ENCODE measurements at places on chromosomes 11 and 22. TPM values are rescaled to one million over a fixed set of nuclear protein-coding genes. Genes with fewer than 3 reads are reported as not detected.

GRCh38 chr11:78790784-78791183 lies 216.1 kb upstream of the NARS2 start:
- no peaks in the 10 kb centered on the region for H3K27me3 ChIP-seq
- no peak for DNase-seq
- H3K27ac ChIP-seq = no peak overlapping the region

DNA sequence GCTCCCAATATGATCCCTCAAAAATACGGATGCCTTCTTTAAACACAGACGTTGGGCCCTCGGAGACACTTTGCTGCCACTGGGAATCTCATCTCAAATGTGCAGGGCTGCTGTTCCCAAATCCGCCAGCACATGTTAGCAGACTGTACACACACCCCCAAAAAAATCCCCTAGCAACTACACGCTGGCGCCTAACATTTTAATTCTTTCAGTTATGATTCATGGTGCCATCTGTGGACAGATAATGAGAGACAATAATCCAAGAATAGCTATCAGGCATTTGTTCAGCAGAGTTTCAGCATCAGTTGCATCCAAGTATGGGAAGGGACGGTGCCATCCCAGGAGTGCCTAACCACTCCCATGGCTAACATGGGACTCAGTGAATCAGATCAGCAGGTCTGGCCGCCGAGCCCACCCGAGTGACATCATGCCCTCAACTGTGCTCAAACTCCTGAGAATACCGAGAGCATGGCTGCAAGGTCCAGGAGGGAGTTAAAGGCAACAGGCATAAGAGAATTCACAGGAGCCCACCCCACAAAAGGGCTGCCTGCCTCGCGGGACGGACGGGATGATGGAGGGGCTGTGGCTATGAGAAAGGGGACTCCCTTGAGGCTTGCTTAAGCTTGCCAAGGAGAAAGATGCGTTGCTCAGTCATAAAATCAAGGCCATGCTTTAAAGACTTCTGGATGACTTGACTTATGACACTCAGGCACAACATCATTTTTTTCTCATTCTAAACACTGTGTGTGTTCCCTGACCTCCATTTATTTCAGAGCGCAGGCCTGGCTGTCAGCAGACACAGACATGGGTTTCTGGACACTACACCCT lies 337.0 kb downstream of the SHANK2 start:
- H3K27ac ChIP-seq = no peak overlapping the region
- H3K4me3 ChIP-seq = no peak overlapping the region
- no peaks in the 10 kb centered on the region for H3K27me3 ChIP-seq
- DNase-seq = no peak

GRCh38 chr11:110852921-110853490 lies 140.8 kb upstream of the ARHGAP20 start:
- H3K27ac ChIP-seq = no peak overlapping the region
- no peak overlapping the region for H3K4me3 ChIP-seq
- no peaks in the 10 kb centered on the region for H3K27me3 ChIP-seq
- H3K36me3 ChIP-seq = no peaks in the 10 kb centered on the region

DNA sequence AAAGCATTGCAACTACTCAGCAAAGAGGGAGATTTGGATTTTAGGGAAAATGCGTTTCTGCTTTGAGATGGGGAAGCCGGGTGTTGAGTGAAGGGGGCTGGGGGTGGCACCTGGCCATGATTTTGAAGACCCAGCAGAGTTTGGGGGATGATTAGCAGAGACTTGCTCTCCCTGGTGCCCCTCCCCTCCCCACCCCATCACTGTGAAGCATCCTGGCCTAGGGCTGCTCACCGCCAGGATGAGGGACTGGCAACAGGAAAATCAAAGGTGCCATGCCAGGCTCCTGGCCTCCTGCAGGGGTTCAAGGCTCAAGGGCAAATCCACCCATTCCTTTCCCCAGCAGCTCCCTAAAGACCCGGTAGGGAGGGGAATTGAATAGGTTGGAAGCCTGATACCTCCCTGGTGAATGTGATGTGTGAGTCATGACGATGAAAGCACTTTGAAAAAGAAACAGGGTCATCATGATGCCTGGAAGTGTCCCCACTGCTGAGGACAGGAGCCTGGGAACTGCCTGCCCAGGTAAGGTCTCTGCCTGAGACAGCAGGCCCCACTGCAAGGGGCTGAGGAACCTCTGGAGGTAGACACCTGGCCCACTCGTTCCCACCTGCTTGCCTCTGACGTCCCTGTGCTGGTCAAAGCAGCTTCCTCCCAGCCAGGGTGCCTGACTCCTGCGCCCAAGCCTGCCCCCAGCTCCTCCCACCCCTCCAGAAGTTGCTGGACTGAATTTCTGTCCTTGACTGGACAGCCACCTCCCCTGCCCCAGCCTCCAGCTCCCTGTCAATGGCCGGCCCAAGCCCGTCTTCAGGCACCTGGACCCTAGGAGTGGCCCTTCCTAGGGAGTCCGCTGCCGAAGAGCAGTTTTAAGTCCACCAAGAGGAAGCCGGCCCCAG lies 1.7 kb downstream of the CHST1 start:
- H3K4me1 ChIP-seq = no peaks in the 10 kb centered on the region
- no peaks in the 10 kb centered on the region for H3K27me3 ChIP-seq
- DNase-seq = no peak
- H3K36me3 ChIP-seq = no peaks in the 10 kb centered on the region
- H3K27ac ChIP-seq = no peak overlapping the region
- H3K4me3 ChIP-seq = peak overlapping the region; percentile 45

The DRICH1 gene
- 1.4 TPM for total RNA-seq

The SLC37A4 gene
- total RNA-seq = 14.5 TPM

DNA sequence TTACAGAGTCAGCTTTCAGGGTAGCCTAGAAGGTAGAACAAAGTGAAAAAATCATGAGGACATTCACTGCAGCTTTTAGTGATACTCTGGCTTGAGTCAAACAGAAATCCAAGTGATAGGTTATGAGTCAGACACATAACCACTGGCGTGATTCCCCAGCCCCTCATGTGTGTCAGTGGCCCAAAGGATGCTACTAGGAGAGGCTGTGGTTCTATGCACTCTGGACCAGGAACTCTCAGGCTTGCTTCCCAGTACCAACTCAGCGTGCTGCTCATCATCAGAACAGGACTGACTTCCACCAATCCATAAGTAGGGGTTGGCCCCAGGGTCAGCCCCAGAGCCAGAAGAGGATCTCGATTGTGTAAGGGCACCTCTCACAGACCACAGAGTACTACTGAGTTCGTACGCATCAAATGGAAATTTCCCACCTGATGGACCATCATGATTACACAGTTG lies 116.8 kb downstream of the MED15 start:
- no peaks in the 10 kb centered on the region for H3K4me1 ChIP-seq
- DNase-seq = no peak

DNA sequence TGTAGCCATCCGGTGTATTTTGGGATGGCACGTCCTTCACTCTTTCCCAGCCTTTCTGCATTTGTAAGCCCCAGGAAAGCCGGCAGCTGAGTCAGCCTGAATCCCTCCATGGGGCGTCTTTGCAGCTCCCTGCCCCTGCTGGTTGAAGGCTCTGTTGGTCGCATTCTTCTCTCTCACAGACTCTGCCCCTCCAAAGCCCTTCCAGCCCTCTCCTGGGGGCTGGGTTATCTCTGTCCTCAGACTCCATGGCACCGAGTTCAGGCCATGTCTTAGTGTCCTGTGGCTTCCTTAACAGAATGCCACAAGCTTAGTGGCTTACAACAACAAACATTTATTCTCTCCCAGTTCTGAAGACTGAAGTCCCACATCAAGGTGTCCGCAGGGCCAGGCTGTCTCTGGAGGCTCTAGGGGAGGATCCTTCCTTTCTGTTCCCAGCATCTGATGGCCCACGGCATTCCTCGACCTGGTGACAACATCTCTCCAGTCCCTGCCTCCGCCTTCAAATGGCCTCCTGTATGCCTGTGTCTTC lies 62.2 kb downstream of the BCR start:
- H3K4me3 ChIP-seq = no peak overlapping the region
- no peak for DNase-seq
- no peaks in the 10 kb centered on the region for H3K36me3 ChIP-seq
- H3K27ac ChIP-seq = no peak overlapping the region

- H3K4me3 ChIP-seq = no peak overlapping the region
- H3K27ac ChIP-seq = no peak overlapping the region
- H3K36me3 ChIP-seq = no peaks in the 10 kb centered on the region
Measured at GRCh38 chr11:8025816-8026215, 38.7 kb downstream of the EIF3F start.

The C11orf87 gene
- 0.09 TPM for total RNA-seq

DNA sequence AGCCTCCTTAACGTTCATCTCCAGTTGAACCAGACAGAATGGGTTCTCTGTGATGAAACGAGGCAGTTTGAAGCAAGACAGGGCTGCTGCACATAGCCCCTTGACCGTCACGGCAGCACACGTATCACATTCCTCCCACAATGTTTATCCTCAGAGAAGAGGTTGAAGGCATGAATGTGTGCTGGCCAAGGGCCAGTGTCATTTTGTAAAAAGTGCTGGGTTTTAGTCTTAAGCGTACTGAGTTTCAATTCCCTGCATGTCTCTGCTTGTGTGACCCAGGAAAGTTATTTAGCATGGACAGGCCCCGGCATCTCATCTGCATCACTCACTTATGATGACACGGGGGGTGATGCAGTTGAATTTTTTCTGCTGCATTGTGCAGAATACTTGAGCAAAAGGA lies 31.6 kb downstream of the TTC12 start:
- no peaks in the 10 kb centered on the region for H3K36me3 ChIP-seq
- no peaks in the 10 kb centered on the region for H3K27me3 ChIP-seq
- H3K27ac ChIP-seq = no peak overlapping the region

- H3K36me3 ChIP-seq = no peaks in the 10 kb centered on the region
- no peak for DNase-seq
- no peaks in the 10 kb centered on the region for H3K4me1 ChIP-seq
- no peak overlapping the region for H3K4me3 ChIP-seq
- H3K27ac ChIP-seq = no peak overlapping the region
- H3K27me3 ChIP-seq = no peaks in the 10 kb centered on the region
Measured at GRCh38 chr11:22431106-22431505, 92.9 kb downstream of the SLC17A6 start.

- no peak for DNase-seq
- H3K27ac ChIP-seq = no peak overlapping the region
- H3K4me1 ChIP-seq = no peaks in the 10 kb centered on the region
- no peaks in the 10 kb centered on the region for H3K36me3 ChIP-seq
Measured at GRCh38 chr11:90701716-90702115, 478.9 kb upstream of the CHORDC1 start.

The TRIM48 gene
- total RNA-seq = not detected

DNA sequence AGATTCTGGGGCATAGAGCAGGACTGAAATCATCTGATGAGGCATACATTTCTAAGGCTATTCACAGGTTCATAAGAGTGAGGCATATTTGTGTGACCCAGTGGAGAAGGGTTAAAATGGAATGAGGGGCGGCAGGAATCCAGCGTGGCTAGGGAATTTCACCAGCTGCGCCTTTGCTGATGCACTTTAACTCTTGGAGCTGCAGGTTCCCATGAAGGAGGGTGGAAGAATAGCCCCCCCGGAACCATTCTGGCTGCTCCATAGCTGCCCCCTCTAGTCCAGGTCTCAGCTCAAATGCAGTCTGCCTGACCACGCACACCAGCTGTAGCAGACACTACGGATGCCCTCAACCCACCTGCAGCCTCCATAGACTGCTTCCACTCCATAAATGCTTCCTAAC lies 31.5 kb downstream of the TENM4 start:
- DNase-seq = no peak
- no peak overlapping the region for H3K27ac ChIP-seq
- no peaks in the 10 kb centered on the region for H3K4me1 ChIP-seq

GRCh38 chr11:45773786-45774655 lies 30.9 kb upstream of the SLC35C1 start:
- DNase-seq = no peak
- H3K4me3 ChIP-seq = no peak overlapping the region
- H3K36me3 ChIP-seq = no peaks in the 10 kb centered on the region
- H3K27me3 ChIP-seq = no peaks in the 10 kb centered on the region

The RIC3 gene
- 9.0 TPM for total RNA-seq

The APLNR gene
- total RNA-seq = 0.58 TPM

- H3K27me3 ChIP-seq = no peaks in the 10 kb centered on the region
- no peaks in the 10 kb centered on the region for H3K36me3 ChIP-seq
- no peaks in the 10 kb centered on the region for H3K4me1 ChIP-seq
- H3K4me3 ChIP-seq = no peak overlapping the region
- no peak overlapping the region for H3K27ac ChIP-seq
Measured at GRCh38 chr11:44746894-44747293, 20.1 kb downstream of the TSPAN18 start.

The RIMBP3C gene
- not detected for total RNA-seq

The WT1 gene
- total RNA-seq = 51.2 TPM

The B4GAT1 gene
- total RNA-seq = 13.2 TPM

- H3K36me3 ChIP-seq = no peaks in the 10 kb centered on the region
- no peak overlapping the region for H3K4me3 ChIP-seq
- no peaks in the 10 kb centered on the region for H3K27me3 ChIP-seq
- no peak overlapping the region for H3K27ac ChIP-seq
Measured at GRCh38 chr11:16946477-16947282, 67.5 kb downstream of the PLEKHA7 start.

The DDTL gene
- total RNA-seq = 0.26 TPM

The USH1C gene
- 0.35 TPM for total RNA-seq

- no peak overlapping the region for H3K27ac ChIP-seq
- H3K4me3 ChIP-seq = no peak overlapping the region
- no peak for DNase-seq
- H3K36me3 ChIP-seq = no peaks in the 10 kb centered on the region
Measured at GRCh38 chr11:16114978-16115871, 241.1 kb downstream of the SOX6 start.

The CDC42BPG gene
- total RNA-seq = 2.7 TPM

The SLC7A4 gene
- not detected for total RNA-seq

- DNase-seq = no peak
- H3K4me3 ChIP-seq = no peak overlapping the region
- H3K4me1 ChIP-seq = no peaks in the 10 kb centered on the region
- H3K36me3 ChIP-seq = no peaks in the 10 kb centered on the region
Measured at GRCh38 chr11:57164317-57164716, 17.4 kb upstream of the LRRC55 start.

The OR4A15 gene
- total RNA-seq = not detected

The MMP3 gene
- total RNA-seq = not detected

- H3K27ac ChIP-seq = no peak overlapping the region
- H3K4me3 ChIP-seq = no peak overlapping the region
- no peak for DNase-seq
- no peaks in the 10 kb centered on the region for H3K27me3 ChIP-seq
- no peaks in the 10 kb centered on the region for H3K4me1 ChIP-seq
Measured at GRCh38 chr22:30781271-30781875, 86.7 kb downstream of the OSBP2 start.

DNA sequence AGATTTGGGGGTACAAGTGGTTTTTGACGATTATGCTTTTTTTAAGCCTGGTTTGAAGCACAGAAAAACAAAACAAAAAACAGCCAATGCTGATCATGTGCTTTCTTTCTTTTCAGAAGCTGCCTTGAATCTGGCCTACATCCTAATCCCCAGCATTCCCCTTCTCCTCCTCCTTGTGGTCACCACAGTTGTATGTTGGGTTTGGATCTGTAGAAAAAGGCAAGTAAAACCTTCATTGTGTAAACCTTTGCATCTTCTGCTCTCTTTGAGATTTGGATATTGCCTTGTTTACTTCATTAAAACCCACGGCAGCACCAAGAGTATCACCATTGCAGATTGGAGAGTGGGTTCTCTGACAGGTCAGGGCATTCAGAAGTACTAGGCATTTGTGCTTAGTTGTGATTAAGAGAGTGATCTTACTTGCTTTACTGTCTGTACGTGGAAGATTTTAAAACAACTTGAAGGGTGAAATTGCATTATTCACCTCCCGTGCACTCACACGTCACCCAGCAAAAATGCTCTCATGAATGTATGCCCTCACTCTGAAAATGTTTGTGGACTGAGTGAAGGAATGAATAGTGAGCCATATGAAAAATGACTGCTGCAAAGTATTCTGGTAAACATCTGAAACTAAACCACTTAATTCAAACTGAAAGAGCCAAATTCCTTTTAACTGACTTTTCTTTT lies 17.0 kb downstream of the LAYN start:
- no peaks in the 10 kb centered on the region for H3K36me3 ChIP-seq
- no peaks in the 10 kb centered on the region for H3K27me3 ChIP-seq
- H3K4me1 ChIP-seq = no peaks in the 10 kb centered on the region
- H3K27ac ChIP-seq = peak overlapping the region; percentile 87

Data from uterus (tissue), 4 donors.